ENCODE measurements at places on chromosomes 12 and 14.

DNA sequence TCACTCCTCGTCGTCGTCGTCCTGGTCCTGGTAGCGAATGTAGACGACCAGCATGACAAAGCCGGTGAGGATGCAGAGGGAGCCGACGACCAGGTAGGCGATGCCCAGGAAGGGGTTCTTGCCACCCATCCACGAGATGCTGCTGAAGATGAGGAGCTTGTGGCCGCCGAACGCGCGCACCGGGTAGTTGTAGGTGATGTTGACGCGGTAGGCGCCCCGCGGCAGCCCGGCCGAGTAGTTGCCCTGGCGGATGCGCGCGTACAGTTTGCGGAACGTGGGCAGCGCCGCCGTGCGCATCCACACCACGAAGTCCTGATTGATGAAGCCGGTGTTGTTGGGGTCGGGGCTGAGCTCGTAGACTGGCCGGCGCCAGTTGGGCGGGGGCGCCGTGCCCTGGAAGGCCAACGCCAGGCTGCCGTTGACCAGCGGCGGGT lies 1.0 kb downstream of the TMEM30B start:
- no peak for DNase-seq

- DNase-seq, result peak; percentile 61
Measured at GRCh38 chr12:120710031-120710804, at the start of gene UNC119B. Gene UNC119B (plus strand): TSS chr12:120710458. CDS start chr12:120710475, 17 bp downstream.

GRCh38 chr12:119868992-119869391 lies 8.1 kb downstream of the CIT start:
- no peak for DNase-seq

- DNase-seq, result no peak
Measured at GRCh38 chr14:33758547-33758946, 192.3 kb downstream of the EGLN3 start.

DNA sequence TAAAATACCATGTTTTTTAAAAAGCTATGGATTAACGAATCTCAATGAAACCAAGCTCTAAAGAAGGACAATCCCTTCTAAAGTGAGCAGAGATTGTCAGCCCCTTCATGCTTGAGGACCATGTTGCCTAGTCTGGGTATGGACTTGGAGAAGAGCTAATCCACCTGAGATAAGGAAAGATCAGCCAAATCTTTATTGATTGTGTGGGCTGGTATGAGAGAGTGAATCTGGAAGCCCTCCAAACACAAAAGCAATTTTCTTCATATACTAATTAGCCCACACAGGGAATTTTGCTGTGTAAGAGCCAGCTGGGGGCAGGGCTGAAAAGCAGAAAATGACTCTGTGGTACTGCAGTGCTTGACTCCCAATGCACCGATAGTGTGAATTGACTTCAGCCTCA lies 47.4 kb upstream of the DICER1 start:
- DNase-seq, result no peak

DNA sequence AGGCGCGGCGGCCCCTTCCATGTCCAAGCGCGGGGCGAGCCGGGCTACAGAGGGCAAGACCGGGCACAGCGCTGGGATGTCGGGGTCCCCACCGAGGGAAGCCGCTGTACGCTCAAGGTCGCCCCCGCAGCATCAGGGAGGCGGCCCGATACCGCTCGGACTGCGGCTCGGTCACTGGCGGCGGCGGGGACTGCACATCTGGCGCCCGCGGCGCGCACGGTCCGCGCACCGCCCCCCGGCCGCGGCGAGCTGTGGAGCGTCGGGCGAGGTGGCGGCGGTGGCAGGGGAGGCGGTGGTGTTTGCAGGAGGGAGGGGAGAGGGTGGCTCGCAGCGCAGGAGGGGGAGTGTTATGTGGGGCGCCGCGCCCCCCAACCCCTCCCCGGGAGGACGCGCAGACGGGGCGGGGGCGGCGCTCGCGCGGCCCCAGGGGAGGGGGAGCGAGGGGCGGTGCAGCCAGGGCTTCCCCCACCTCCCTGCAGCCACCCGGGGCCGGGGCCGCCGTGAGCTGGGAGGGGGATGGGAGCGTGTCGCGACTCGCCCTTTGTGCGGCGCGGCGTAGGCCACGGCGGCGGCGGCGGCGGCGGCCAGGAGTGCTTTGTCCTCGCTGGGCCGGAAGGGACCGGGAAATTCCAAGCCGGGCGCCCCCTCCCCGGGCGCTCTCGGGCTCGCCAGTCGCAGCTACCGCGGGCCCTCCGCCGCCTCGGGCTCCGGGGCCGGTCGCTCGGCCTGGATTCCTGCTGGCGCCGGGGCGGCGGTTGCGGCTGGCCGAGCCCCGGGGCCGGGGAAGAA lies at the start of gene NUAK1:
TSS of gene NUAK1 (minus strand) at position 322 of the 789 bp plus-strand sequence. CDS start at position 21, 301 bp downstream.
- DNase-seq, result no peak

- no peak for DNase-seq
Measured at GRCh38 chr12:71567537-71567936, 96.1 kb downstream of the ZFC3H1 start.

DNA sequence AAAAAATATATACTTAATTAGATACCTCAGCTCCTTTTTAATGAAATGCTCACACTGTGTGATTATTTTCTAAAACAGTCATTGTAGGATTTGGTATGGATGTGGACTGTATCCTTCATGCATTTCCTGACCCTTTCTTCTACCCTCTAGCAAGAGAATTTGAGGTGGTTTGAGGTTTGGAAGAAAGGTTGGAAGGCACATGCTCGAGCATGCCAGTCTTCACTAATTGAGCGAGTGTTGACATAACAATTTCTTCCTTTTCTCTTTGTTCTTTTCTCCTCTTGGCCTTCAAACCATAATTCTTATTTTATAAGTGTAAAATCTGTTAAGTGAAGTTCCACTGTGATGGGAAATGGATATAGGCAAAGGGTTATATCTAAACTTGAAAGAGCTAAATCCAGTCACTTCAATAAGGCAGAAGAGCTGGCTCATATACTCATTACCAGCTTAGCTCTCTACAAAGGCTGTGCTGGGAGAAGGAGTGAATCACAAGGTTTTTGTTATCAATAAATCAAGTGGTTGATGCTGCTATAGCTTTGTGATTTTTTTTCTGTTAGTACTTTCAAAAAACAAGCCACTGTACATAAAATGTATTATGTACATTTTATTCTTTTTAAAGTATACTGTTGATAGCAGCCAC lies 16.2 kb upstream of the PTHLH start:
- no peak for DNase-seq

DNA sequence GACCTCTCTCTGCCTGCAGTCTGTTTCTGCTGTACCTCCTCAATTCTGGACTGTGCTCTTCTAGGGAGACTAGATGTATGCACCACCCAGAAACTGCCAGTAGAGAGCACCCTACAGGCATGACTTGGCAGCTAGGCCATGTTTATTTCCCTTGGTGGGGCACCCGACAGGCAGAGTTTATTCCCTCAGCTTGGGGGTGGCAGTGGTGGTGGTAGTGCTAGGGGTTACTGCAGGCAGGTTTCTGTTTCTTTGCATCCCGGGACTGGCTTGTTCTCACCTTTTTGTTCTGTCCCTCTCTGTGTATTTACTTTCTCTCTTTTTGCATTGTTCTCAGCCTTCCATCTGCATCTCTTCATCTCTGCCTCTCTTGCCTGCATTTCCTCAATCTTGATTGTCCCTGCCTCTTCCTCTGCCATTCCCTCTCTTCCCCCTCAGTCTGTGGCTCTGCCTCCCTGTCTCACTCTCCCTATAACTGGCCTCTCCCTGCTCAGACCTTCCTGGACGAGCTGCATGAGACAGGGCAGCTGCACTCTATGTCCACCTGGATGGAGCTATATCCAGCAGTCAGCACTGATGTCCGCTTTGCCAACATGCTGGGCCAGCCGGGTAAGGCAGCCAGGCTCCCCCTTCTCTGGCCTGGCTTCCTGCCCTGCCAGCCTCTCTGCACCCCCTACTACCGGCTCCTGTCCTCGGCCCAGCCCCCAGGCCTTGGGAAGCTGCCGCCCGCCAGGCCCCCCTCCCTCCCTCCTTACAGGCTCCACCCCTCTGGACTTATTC lies 13.8 kb downstream of the PRPF40B start:
- DNase-seq, result peak; percentile 91

DNA sequence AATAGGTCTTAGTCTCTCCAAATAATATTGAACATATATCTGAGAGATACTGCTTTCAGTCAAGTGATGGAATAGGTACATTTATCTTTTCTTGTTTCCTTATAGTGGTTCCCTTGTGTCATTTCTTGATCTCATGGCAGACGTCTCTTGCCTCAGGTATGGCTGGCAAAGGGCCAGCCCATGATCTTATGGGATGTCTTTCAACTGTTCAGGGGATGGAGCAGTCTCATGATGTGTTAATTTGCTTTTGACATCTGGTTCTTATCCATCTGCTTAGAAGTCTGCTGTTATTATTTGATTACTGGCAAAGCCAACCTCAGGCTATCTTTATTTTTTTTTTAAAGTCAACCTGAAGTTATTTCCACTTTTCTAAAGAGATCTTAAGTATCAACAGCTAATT lies 262.9 kb downstream of the TMEM117 start:
- no peak for DNase-seq

DNA sequence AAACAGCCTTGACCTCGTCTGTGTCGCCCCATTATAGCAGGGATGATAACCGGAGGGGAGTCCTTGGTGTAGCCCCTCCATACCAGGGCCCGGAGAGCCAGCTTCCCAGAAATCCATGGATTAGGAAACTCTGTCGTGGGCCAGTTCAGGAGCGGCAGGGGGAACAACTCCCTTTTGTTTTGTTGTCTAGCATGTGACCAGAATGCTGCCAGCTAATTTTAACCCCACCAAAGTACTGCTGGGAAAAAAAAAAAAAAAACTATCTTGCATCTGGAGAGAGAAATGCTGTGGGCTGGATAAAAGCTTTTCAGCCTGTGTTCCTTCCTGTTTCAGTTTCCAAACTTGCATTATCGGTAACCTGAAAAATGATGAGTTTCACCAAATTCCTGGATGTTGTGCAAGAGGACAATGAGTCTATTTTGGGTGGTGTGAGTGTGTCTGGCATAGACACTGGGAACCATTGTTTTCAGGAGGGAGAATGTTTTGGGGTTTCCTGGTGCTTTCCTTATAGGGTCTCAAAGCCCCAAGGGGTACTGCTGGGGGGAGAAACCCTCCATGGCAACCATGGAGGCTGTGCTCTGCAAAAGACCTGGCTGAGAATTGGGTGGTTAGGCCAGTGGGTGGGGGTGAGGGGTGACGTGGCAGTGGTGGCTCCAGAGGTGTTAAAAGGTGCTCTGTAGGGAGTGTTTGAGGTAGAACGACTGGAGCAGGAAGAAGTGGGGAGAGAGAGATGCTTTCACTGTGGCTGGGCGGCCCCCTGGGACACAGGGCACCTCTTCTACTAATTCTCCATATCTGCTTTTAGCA lies 14.9 kb upstream of the IRF2BPL start:
- DNase-seq, result no peak

GRCh38 chr14:76926521-76927251 lies 100.5 kb downstream of the LRRC74A start:
- DNase-seq, result no peak

DNA sequence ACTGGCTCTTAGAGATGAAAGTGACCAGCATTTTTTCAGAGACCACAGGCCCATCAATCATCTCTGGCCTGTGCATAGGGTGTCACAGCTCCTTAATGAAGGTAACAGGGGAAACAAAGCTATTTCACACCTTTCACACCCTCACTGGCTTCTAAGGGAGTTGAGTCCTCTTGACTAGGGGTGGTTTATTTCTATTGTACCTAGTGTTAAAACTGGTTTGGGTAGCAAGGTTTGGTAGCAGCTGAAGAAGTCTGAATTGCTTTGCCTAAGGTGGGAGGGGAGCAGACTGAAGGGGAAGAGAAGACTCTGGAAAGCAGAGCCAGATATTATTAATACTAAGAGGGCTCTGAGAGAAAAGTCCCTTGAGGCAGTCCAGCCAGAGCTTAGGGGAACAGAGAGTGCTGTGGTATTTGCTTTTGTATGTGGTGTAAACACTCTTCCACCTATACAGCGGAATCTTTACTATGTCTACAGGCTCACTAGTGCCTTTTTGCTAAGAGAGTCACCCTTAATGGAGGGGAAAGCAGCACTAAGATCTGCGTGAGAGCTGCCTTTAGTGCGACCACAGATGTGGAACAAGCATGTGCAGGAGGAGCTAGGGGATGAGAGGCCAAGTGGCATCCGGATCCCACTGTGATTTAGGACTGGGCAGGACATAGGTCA lies 95.8 kb downstream of the STXBP6 start:
- no peak for DNase-seq

DNA sequence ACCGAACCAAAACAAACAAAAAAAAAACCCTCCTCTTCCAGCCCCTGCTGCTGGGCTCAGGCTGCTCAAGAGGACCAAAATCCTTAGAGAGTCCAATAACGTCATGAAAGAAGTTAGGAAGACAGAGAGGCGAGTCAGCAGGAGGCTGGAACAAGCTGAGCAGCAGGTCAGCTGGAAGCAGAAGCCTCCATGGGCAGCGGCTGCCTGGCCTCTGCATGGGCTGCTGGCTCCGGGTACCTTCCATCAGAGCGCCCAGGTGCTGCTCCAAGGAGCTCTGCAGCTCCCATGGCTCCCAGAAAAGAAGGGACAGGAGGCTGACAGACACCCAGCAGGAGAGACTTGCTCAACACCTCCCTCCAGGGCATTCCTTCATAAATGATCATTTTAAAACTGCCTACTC lies 3.2 kb upstream of the KRT2 start:
- DNase-seq, result no peak

Measured in cerebellar cortex (tissue), 1 donor.